ENCODE measurements at places on chromosomes 1 and 21.

DNA sequence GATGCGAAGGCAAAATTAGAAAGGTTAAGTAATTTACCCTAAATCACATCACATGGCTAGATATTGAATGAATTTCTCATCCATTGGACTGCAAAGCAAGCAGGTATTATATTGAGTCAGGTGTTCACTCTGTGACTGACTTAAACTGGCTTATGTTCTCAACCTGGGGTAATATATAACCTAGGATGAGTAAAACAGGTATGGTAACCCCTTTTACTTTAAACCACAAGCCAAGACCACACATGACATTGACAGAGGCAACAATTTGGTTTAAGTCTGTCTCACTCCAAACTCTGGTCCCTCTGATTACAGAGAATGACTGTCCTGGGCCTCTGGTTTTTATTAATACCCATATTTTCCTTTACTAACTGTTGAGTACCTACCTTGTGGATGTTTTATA, 33.3 kb downstream of the MAEL start:
- no peak for DNase-seq

DNA sequence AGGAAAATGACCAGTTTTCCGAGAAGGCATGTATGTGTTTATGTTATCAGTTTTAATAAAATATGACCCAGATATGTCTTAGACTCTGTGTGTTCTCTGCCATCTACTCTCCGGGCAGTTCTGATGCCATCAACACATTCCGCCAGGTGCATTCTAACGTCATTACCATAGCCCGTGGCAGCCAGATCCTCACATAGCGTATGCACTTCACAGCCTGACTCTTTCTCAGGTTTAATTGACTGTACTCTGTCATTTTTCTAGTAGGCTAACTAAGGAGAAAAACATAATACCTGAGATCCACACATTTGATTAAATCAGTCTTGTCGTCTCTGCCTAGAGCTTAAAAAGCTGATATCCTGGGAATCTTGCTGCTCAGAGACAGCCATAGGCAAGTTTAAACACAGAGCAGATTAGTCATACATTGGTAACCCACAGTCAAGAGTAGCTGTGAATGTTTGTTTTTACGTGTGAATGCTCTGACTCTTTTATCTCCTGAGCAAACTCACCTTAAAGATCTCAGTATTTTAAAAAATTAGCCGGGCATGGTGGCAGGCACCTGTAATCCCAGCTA, 175.9 kb downstream of the GREM2 start:
- no peak for DNase-seq

DNA sequence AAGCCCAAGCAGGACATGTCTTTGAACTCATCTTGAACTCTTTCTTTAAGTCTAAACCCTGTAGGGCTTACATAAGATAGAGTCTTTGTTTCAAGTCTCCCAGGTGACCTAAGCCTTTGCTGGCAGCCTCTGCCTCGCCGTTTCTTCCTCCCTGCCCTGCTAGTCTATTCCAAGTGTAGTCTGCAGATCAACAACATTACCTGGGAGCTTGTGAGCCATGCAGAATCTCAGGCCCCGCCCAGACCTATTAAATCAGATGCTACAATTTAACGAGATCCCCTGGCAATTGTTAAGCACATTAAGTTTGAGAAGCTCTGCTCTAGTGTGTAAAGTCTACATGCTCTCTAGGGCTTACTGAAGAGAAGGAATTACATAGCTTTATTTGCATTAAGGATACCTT, 271.6 kb downstream of the PBX1 start:
- DNase-seq: no peak

- no peak for DNase-seq
Measured at GRCh38 chr1:198040880-198041279, 115.9 kb upstream of the NEK7 start.

DNA sequence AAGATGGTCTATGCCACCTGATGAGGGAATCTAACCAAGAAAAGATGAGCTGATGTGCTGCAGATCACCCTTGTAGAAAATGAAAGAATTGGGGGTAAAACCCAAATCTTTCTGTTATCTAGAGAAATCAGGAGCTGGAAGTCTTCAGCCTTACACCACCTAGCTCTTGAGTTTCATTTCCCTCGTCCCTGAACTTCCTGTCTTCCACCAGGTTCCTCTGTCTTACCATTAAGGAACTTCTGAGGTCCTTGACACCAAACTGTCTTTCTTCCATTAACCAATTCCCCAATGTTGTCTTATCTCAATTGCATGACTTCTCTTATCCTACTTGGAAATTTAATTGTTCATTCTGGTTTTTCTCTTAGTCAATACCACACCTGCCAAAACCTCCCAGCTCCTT, 31.5 kb downstream of the LPAR3 start:
- DNase-seq: no peak

DNA sequence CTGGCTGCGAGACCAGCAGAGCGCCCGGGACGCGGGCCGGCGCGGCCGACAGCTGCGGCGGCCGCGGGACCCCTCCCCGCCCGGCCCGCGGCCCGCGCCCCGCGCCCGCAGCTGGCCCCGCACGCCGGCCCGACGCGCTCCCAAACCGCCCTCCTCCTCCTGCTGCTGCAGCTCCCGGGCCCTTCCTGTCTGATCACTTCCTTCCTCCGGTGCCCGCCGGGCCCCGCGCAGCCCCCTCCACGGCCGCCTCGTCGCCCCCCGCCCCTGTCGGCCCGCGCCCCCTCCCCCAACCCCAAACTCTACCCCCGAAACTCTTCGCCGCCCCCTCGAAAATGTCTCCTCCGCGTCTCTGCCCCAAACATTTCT, 594 bp downstream of the LUZP1 start:
- DNase-seq: no peak

DNA sequence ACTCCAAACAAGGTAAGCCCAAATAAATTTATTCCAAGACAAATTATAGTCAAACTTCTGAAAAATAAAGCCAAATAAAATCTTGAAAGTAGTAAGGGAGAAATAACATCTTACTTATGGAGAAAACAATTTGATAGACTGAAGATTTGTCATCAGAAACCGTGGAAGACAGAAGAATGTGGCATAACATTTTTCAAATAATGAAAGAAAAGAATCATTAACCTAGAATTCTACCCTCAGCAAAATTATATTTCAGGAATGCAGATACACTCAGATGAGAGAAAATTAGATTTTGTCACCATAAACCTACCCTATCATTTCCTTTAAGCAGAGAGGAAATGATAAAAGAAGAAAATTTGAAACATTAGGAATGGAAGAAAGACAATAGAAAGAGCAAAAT, 27.3 kb upstream of the PADI1 start:
- DNase-seq: no peak

DNA sequence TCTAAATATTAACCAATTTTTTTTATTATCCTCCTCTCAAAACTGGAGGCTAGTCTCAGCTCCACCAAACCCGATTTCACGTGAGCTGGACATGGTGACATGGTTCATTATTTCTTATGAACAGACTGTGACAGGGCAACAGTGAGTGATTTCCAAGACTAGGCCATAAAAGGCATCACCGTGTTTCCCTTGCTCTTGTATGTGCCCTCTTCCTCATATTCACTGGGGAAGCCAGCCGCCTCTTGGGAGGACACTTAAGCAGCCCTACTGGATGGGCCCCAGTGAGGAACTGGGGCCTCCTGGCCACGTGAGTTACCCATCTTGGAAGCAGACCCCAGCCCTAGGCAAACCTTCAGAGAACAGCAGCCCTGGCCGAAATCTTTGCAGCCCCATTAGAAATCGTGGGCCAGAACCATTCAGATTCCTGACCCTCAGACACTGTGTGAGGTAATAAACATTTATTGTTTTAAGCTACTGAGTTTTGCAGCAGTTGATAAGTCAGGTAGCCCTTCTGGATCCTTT, 105.0 kb downstream of the GALNT2 start:
- DNase-seq: no peak

DNA sequence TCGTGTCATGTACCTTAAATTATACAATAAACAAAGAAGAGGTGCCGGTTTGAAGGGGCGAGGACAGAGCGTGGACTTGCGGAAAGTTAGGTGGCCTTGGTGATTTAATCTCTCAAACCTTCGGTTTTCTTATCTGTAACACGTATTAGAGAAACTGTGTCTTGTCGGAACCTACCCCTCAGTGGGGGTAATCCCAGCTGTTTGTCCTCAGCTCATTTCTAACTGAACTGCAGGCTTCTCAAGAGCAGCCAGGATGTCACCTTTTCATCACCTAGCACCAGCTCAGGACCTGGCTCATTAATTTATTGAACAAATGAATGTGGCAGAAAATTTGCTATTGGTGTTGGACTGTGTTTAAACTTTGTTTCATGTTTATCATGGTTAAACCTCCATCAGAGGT, 31.2 kb downstream of the ITSN1 start:
- no peak for DNase-seq

- DNase-seq: no peak
Measured at GRCh38 chr21:45284456-45284741, 3.3 kb downstream of the POFUT2 start.

DNA sequence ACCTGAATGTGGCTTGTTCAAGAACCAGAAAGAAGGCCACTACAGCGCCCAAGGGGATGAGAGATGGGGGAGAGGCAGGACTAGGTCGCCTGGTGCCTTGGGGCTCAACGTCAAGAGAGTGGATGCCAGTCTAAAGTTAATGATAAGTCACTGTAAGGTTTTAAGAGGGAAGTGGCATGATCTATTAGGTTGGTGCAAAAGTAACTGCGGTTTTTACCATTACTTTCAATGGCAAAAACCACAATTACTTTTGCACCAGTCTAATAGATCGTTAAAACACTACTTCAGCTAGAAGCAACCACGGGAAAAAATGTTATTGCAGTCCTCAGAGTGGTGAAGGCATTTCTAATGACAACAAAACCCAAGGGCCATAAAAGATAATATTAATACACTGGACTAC, 2.6 kb upstream of the GJB3 start:
- DNase-seq: no peak

DNA sequence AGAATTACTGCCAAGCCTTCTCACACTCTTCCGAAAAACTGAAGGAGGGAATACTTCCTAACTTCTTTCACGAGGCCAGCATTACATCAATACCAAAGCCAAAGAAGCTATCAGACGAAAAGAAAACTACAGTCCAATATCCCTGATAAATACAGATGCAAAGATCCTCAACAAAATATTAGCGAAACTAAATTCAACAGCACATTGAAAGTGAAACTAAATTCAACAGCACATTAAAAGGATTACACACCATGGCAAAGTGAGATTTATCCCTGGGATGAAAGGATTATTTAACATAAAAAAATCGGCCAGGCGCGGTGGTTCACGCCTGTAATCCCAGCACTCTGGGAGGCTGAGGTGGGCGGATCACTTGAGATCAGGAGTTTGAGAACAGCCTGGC, 176.8 kb downstream of the FAF1 start:
- DNase-seq: no peak

GRCh38 chr1:99784809-99785255, 18.4 kb upstream of the FRRS1 start:
- DNase-seq: no peak

GRCh38 chr21:25094695-25095094, 512.6 kb downstream of the MRPL39 start:
- no peak for DNase-seq

- DNase-seq: no peak
Measured at GRCh38 chr1:90074970-90075391, 80.1 kb downstream of the ZNF326 start.

GRCh38 chr1:112083487-112083886, 94.0 kb upstream of the KCND3 start:
- no peak for DNase-seq

GRCh38 chr21:19123053-19123452, 719.5 kb upstream of the TMPRSS15 start:
- no peak for DNase-seq

- no peak for DNase-seq
Measured at GRCh38 chr21:24153137-24153536, 1454.1 kb downstream of the MRPL39 start.

- DNase-seq: peak; percentile 35
Measured at GRCh38 chr1:117658676-117659075, 52.8 kb downstream of the TENT5C start.

- DNase-seq: no peak
Measured at GRCh38 chr1:22045604-22046228, 6.8 kb upstream of the CDC42 start.

- no peak for DNase-seq
Measured at GRCh38 chr1:226424221-226425003, 16.5 kb upstream of the PARP1 start.

DNA sequence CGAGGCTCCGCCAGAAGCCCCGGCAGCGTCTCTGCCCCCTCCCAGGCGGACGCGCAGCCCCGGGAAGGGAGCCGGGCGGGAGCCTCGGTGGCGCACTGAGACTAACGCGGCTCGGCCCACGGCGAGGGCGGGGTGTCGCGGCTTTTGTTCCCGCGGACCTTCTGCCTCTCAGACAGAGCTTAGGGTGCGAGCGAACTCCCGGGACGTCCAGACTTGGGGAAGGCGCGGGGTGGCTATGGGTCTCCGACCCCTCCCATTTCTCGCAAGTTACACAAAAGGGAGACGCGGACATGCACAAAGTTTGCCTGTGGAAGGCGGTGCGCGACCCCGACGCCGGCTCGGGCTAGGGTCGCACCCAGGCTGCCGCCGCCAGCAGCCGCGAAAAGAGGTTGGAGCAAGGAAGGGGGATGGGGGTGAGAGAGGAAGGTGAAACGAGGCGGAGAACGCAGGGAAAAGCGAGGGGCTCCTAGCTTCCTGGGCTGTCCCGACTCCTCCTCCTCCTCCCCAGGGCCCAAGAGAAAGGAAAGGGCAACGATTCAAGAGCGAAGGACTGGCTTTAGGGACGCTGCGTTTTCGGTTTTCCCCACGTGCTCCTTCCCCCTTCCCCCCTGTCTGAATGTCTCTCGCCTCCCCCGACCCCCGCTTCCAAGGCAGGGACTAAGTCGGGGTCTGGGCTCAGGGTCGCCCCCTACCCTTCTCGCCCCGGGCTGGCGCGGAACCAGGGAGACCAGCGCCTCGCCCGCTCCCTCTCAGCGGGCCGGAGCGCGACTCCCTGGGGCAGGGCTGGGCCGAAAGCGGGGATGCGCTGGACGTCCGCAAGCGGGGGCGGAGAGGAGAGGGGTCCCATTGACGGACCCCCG, 729 bp downstream of the APP start:
- no peak for DNase-seq

DNA sequence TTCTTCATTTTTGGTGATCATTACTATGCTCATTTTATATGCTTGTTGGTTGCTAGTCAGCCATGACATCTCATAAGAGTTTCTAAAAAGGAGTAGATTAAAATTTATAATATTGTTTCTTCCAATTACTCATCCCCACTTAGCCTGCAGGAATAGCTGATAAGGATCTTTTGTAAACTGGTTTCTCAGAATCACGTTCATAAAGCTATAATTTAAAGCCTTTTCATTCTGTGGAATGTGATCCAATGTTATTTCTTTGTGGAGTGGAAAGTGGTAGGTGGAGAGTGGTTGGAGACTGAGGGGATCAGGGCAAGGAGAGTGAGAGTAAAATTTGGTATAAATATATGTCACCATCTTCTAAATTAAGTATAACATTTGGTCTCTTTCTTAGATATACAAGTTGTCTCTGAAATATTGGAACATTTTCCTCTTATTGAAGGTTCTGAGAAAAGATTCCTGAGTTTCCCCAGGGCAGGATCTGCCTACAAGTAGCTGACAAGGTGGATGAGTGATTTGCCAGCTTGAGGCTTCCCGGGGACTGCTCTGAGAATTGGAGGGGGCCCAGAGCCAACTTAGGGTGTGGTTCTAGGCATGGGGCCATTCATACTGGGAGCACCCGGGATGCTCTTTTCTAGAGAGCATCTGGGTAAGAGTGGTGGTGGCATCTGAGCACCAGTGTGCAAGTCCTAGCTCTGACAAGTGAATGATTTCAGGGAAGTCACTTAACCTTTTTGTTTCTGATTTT, 116.4 kb downstream of the TBX19 start:
- DNase-seq: no peak

- DNase-seq: no peak
Measured at GRCh38 chr1:29459620-29459945, 223.3 kb downstream of the PTPRU start.

Data from activated CD8-positive, alpha-beta memory T cell treated with anti-CD3 and anti-CD28 coated beads for 1 hour (primary cell).